ENCODE measurements at places on chromosomes 3 and 15. TPM values are rescaled to one million over a fixed set of nuclear protein-coding genes. Genes with fewer than 3 reads are reported as not detected.
A peak's percentile ranks its signal among the peaks of the same experiment; 100 is the strongest.

- H3K4me1 ChIP-seq: no peaks in the 10 kb centered on the region
- DNase-seq: no peak
- H3K4me3 ChIP-seq: no peak overlapping the region
- no peaks in the 10 kb centered on the region for H3K36me3 ChIP-seq
- peaks cover 12% of the 10 kb centered on the region for H3K27me3 ChIP-seq
Measured at GRCh38 chr3:8984526-8984925, 21.3 kb upstream of the RAD18 start.

GRCh38 chr3:129352045-129352444 lies 73.4 kb downstream of the HMCES start:
- H3K27ac ChIP-seq: no peak overlapping the region
- no peaks in the 10 kb centered on the region for H3K36me3 ChIP-seq
- peak; percentile 60 for DNase-seq
- H3K4me1 ChIP-seq: no peaks in the 10 kb centered on the region

DNA sequence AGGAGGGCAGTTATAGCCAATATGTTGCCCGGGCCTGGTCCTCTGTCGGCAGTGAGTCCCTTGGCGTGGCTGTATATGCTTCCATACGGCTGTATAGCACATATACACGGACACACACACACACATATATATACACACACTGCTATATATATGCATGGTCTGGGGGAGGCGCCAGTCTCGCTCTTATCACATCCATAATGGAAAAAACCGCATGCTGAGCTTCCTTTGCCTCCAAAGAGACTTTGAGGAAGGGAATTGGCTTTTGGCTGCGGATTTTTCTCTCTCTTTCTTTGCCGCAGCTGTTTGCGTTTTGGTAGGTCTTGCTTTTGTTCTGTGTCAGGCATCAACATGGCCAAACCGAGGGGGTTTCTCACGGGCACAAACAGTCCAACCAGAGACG lies 11.3 kb upstream of the TMEM115 start:
- peaks cover 5% of the 10 kb centered on the region for H3K27me3 ChIP-seq
- no peak overlapping the region for H3K27ac ChIP-seq
- DNase-seq: no peak
- H3K36me3 ChIP-seq: no peaks in the 10 kb centered on the region
- H3K4me3 ChIP-seq: no peak overlapping the region

DNA sequence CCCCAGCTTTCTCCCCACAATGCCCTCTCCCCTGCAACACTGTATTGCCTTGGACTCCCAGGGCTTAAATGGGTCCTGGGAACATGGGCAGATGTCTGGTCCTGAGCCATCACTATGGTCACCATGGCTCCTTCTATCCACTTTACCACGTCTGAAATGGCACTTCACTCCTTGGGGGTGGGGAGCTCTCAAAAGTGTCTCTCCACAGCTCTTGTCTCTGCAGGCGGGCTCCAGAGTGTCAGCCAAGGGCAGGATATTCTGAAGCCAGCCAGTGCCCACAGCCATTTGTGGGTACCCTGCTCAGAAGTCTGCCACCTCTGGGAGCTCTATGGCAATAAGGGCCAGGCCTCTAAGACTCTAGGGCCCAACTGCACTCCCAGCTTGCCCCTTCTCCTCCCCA lies 163.9 kb downstream of the PPM1L start:
- H3K27ac ChIP-seq: no peak overlapping the region
- peaks cover 4% of the 10 kb centered on the region for H3K27me3 ChIP-seq
- DNase-seq: no peak
- H3K36me3 ChIP-seq: no peaks in the 10 kb centered on the region

GRCh38 chr15:31344823-31345605 lies 18.4 kb downstream of the KLF13 start:
- DNase-seq: peak; percentile 79
- no peak overlapping the region for H3K27ac ChIP-seq
- H3K36me3 ChIP-seq: no peaks in the 10 kb centered on the region
- H3K27me3 ChIP-seq: no peaks in the 10 kb centered on the region

PRICKLE2 gene
- total RNA-seq: 25.0 TPM

AGBL1 gene
- total RNA-seq: not detected

HYKK gene
- 5.1 TPM for total RNA-seq

All from osteoblast (primary cell).